ENCODE measurements at places on chromosomes 1 and 21.

GRCh38 chr1:36982709-36983108, 51.6 kb downstream of the GRIK3 start:
- no peak for DNase-seq

GRCh38 chr1:154154534-154155191, at the start of gene NUP210L:
Gene NUP210L (minus strand): TSS chr1:154155073.
- DNase-seq = no peak

- DNase-seq = peak; percentile 24
Observed at GRCh38 chr1:46549697-46550681, 1.5 kb downstream of the KNCN start.

GRCh38 chr1:228156941-228157728, 7.4 kb downstream of the GJC2 start:
- DNase-seq = no peak

GRCh38 chr21:26914557-26914956, 52.3 kb downstream of the ADAMTS5 start:
- DNase-seq = no peak

GRCh38 chr1:106603616-106604015, 452.9 kb upstream of the PRMT6 start:
- no peak for DNase-seq

DNA sequence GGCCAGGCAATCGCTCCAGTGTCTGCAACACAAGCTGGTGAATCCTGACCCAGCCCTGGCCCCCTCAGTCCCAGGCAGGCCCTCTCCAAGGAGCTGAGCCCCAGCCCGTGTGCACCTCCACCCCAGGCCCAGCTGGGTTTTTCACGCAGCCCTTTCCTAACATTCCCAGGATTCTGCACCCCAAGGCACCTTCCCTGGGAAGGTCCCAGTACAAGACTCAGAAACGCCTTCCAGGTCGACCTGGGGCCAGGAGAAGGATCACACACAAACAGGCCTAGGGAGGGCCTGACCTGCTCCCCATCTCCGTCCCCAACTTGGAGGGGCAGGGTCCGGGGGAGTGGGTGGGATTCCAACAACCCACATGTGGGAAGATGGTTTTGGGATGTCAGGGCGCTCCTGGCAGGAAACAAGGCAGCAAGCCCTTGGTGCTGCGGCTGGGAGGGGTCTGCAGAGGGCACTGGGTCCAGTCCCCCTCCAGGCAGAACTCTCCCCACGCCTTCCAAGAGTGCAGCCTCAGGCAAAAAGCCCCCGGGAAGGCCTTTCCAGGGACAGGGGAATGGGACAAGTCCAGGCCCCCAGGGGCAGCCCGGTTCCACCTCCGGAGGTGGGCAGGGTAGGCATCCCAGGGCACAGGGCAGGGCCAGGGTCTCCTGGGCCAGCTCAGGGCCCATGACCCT, 58.3 kb downstream of the KCNAB2 start:
- no peak for DNase-seq

GRCh38 chr1:97524211-97524610, 396.6 kb downstream of the DPYD start:
- DNase-seq = no peak

- peak; percentile 11 for DNase-seq
Observed at GRCh38 chr1:24688621-24689195, 45.6 kb downstream of the SRRM1 start.

DNA sequence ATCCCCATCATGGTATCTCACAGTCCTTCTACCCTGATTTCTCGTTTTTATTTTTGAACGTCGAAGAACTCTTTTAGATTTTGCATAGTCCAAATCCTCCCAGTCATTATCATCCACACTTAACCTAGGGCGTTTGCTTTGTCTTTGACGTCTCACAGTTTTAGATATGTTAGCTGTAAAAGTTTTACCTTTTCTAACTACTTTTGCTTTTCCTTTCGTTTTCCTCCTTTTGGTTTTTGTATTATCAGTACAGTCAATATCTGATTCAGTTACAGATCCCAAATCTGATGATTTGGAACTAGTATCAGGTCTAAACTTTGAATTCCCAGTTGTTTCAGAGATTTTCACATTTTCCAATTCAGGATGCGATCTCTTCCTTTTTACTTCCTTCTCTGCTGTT, 13.1 kb upstream of the PSMG1 start:
- no peak for DNase-seq

GRCh38 chr1:183896466-183897048, 91.6 kb downstream of the RGL1 start:
- no peak for DNase-seq

- DNase-seq = peak; percentile 46
Observed at GRCh38 chr1:160261556-160261892, 825 bp downstream of the DCAF8 start.

DNA sequence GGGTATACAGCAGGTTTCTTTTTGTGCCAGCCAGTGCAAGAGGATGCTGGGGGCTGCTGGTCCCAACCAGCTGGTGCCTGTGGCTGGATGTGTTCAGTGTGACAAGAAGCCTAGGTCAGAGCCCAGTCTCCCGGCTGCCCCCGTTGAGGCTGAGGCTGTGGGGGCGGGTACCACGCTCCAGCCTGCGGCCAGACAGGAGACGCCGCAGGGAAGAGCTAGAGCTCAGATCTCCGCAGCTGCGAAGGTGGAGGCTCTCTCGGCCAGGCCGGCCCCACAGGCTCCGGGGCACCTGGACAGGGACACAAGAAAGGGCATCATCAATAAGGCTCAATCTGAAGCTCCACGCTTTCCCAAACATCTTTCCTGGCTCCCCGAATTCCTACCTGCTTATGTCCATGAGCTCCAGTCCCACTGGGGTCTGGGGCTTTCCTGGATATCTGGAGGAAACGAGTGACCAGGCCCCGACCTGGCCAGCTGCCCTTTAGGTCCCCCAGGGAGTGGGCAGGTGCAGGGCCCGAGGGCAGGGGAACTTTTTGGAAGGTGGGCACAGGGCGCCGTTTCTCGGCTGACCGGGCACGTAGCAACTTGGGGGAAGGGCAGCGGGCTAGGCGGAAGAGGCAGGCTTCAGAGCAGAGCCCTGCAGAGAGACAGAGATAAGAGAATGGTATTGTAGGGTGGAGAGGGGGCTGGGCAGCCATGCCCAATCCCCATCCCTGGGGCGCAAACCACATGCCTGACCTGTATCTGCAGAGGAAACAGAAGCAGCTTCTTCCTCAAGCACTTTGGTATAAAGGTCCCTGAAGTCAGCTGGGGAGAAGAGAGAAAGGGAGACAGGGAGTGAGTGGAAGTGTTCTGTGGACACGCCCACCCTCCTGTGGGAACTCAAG, 7.4 kb downstream of the ENTREP3 start:
- DNase-seq = no peak

DNA sequence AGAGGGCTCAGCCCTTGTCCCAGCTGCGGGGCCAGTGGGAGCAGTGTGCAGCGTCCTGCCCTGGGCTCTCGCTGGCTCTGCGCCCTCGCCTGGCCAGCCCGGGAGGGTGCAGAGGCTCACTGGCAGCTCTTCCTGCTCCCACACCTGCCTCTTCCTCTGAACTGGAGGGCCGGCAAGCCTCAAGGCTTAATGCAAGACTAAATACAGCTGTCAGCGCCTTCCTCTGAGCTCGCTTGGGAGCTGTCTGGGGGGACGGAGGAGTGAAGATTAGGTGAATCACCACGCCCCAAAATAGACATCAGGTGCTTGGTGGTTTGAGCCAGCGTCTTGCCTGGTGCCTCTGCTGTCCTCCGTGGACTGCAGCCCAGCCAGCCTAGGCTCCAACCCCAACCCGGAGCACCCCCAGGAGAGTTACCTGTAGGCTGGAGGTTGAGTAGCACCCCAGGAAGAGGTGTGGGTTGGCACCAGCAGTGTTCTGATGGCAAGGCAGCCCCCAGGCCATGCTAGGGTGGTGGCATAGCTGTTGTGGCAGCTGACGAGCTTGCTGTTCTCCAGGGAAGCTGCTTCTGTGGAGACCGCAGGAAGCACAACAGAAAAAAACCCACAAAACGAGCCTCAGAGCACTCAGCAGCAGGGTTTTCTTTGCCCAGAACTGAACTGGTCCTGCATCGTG, 36.9 kb downstream of the UMODL1 start:
- DNase-seq = peak; percentile 7

DNA sequence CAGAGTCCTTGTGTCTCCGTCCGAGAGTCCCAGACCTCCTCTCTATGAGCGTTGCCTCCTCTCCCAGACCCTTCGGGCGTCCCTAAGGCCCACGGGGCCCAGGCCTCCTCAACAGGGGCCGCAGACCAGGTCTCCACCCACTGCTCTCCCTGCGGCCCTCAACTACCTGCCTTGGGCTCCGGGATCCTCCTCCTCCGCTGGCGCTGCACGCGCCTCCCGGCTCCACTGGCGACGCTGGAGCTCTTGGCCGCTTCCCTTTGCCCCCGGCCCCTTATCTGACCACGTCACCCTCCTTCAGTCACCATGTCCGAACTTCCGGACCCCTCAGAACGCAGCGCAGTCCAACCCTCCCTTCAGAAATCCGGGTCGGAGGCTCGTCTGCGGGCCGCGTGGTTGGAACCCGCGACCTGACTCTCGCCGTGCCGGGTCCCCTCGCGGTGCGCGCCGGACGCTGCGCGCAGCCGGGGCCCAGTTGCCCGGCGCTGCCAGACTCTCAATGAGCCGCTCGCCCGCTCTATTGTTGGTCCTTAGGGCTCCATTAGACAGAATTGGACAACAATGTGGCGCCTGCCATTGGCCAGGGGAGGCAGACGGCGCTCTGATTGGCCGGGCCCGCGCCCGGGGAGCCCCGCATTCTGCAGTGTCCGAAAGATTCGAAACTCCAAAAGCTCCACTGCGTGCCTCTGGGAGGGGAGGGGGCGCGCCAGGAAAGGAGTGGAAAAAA, at the start of gene DMRTA2:
Gene DMRTA2, minus strand, starts transcription at position 498 of the 724 bp plus-strand sequence. CDS start 1,907 bp downstream, outside the sequence.
- no peak for DNase-seq

GRCh38 chr21:31866077-31866511, 6.7 kb upstream of the HUNK start:
- DNase-seq = peak; percentile 27

GRCh38 chr1:75764057-75764655, 21.9 kb upstream of the RABGGTB start:
- DNase-seq = no peak

DNA sequence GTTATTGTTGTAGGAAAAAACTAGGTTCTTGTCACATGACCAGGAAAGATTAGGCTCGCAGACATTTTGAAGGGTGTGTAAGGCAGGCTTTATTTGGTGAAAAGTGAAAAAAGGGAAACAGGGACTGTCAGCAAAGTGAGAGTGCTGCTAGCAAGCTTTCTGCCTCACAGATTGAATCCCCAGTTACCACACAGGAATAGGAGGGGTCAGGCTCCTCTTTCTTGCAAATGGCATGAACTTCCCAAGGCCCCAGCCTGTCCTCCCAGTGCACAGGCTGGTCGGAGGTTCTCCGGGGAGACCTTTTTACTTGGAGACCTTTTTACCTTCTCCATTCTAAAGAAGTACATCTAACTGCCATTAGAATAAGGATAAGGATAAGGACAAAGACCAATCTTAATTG, 42.1 kb downstream of the SYCP1 start:
- DNase-seq = no peak

GRCh38 chr1:203127666-203128430, at the start of gene ADORA1:
Gene ADORA1 (plus strand): TSS chr1:203127726. CDS start chr1:203128842, 1,116 bp downstream.
- DNase-seq = no peak

GRCh38 chr1:58815069-58815685, 31.3 kb upstream of the JUN start:
- no peak for DNase-seq

DNA sequence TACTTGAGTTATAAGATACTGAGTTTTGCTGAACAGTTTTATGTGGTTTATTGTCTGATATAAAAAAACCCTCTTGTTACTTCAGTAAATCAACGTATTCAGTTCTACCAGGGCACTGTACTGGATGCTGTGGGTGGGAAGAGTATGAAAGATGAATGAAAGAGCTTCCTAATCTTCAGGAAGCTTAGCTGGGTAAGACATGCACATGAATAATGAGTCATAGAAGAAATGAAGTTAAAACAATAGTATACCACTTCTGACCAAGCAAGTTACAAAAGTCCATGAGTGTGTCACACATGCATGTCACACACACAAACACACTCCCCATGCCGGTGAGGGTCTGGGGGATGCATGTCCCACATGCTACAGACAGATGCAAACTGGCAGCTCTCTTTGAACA, 105.9 kb downstream of the SIPA1L2 start:
- DNase-seq = no peak

DNA sequence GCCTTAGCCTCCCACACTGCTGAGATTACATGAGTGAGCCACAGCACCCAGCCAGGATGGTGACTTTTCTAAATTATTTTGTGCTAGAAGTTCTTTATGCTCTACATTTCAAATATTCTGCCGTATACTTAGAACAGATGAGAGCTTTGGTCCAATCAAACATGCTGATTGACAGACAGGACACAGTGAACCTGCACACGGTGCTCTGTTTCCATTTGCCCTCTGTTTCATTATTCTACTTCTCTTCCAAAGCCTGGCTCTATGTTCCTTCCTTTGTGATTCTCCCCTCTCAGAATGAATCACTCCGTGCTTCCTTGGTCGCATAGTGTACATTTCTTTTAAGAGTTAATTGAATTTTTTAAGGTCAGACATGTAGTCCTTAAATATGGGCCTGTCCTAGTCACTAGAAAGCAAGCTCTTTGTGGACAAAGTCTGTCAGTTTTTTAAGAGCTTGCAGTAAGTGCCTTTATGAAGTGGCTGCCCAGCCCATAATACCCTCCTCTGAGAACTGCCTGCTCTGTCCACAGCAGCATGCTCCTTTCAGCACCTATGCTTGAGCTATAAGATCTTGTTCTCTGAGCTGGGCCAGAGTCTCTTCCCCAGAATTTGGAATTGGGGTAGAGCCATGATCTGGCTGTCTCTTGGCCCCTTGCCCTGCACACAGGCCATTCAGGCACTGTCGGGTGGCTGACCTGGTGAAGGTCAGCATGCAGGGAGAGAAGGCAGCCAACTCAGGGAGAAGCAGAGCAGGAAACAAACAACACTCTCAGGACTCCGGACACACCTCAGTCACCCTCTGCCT, 66.8 kb upstream of the SLC44A3 start:
- DNase-seq = no peak

GRCh38 chr1:208950206-208950605, 633.3 kb upstream of the CAMK1G start:
- no peak for DNase-seq

- no peak for DNase-seq
Observed at GRCh38 chr1:102970496-102971078, 137.7 kb downstream of the COL11A1 start.

DNA sequence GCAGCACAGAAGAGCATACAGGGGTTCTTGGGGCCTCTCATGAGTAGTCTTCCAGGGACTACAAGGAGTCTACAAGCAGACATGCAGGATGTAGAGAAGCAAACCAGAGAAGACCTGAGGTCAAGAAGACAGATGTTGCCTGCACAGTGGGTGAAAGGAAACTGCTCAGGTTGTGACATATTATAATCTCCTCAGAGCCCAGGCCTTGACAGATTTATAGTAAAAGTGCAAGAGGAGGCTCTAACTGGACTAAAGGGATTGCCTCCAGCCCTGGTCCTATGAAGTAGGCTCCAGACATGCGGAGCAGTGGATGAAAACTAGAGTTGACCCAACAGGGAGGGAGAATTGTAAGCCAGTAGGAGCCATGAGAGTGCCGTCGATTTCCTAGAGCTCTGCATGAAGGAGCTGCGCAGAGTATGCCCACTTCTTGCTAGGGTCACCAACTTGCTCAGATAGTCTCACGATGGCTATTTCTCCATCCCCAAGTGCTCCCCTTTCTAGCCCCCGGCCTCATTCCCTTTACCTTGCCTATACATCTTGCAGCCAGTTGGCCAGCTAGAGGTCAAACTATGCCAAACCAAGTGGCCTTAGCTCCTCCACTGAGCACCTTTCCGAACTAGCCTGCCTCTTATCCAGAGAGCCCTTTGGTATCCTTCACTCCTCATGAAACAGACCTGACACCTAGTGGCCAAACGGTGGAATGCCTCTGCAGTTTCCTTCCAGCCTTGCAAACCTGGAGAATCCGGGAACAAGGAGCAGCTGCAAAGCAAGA, 36.2 kb upstream of the IPO9 start:
- peak; percentile 7 for DNase-seq

- no peak for DNase-seq
Observed at GRCh38 chr1:215905493-215906115, 338.5 kb downstream of the KCTD3 start.

Measured in activated CD8-positive, alpha-beta memory T cell treated with anti-CD3 and anti-CD28 coated beads for 1 hour (primary cell).